ENCODE measurements at places on chromosomes 11 and 22.

DNA sequence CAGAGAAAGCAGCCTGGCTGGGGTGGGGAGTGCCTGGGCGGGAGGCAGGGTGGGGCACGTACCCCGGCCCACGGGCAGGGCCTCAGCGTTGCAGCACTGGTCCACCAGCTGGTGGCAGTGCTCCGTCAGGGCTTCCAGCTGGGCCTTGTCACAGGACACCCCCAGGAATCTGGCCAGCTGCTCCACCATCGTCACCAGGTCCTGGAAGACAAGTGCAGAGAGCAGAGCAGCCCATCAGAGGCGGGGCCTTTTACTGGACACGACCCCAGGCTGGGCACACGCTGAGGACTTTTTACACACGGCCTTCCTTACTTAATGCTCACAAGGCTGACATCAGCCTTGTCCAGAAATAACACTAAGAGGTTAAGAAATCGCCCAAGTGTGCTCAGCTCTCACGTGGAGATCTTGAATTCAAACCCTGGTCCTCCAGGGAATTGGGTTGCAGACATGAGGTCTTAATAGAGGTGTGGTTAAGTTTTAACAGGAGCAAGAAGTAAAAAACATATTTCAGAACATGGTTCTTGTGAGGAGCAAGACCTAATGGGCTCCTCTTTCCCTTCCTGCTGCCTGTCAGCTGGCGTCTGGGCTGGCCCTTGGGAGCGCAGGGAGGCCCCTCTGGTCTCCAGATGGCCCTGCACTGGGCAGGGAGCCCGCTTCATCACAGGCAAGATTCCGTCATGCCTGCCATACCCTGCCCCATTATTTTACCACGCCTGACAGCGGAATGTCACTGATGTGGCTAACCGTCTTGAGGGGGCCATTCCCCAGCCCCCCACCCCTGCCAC, 17.1 kb upstream of the EFCAB6 start:
- DNase-seq = no peak

DNA sequence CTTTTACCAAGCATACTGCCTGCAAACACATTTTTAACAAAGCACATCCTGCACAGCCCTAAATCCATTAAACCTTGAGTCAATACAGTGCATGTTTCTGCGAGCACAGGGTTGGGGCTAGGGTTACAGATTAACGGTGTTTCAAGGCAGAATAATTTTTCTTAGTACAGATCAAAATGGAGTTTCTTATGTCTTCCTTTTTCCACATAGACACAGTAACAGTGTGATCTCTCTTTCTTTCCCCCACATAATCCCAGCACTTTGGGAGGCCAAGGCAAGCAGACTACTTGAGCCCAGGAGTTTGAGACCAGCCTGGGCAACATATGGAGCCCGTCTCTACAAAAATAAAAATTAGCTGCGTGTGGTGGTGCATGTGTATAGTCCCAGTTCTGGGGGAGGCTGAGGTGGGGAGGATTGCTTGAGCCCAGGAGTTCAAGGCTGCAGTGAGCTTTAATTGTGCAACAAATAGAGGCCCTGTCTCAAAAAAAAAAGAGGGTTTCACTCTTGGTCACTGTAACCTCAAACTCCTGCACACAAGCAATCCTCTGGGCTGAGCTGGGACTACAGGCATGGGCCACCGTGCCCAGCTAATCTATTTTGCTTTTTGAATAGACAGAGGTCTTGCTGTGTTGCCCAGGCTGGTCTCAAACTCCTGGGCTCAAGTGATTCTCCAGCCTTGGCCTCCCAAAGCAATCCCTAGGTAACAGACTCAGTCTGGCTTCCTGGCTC, 19.7 kb upstream of the SLC3A2 start:
- DNase-seq = no peak

- DNase-seq = no peak
Observed at GRCh38 chr11:96043291-96043690, 119.4 kb upstream of the MTMR2 start.

DNA sequence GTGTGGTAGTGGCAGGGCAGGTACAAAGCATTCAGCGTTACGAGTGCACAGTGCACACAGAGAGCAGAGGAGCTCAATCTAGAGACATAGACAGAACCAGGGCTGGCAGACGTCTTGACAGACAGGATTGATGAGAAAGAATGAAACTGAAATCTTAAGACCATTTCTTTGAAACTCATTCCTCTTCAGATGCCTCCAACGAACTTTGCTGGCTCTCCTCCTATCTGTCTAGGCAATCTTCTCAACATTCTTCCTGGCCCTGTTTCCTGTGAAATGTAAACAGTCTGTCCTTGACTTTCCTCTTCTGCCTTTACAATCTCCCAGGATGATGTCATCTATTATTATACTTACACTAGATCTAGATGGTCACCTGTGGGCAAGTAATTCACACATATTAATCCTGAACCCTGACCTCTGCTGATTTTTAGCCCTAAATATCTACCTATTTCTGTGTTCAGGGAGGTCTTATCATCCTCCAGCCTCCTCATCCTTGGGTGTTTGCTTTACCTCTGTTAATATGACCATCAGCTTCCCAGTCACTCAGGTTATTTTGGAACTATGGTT, 119.5 kb downstream of the ENTHD1 start:
- no peak for DNase-seq

DNA sequence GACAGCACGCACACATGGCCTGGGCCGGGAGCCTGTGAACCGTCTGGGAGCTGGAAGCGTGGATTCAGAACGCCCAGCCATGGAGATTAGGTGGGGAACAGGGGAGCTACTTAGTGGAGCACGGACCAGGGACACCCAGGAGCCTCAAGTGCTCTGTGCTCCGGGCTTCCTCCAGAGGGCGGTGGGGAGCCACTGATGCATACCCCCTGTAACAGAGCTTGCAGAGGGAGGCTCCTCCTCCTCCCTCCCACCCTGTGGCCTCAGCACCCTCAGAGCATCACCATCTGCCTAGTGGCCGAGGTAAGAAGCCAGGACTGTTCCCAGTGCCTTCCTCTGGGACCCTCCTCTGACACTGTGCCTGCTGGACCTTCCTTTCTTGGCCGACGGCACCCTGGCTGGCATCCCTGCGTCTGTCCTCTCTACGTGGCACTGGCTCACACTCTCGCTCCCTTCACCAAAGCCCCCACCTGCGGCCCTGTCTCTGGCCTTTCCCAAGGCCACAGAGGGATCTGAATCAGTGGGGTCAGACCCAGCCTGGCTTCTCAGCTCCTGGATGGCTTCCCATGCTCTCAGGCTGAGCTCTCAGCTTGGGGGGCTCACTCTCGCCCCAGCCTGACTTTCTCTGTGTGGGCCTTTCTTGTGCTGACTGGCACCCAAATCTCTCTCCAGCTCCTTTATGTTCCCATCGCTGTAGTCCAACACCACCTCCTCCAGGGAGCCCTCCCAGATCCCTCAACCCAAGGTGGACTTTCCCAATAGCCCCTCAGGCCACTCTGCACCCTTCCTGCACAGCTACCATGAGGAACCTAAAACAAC, 780.9 kb downstream of the BRD1 start:
- DNase-seq = peak; percentile 72

DNA sequence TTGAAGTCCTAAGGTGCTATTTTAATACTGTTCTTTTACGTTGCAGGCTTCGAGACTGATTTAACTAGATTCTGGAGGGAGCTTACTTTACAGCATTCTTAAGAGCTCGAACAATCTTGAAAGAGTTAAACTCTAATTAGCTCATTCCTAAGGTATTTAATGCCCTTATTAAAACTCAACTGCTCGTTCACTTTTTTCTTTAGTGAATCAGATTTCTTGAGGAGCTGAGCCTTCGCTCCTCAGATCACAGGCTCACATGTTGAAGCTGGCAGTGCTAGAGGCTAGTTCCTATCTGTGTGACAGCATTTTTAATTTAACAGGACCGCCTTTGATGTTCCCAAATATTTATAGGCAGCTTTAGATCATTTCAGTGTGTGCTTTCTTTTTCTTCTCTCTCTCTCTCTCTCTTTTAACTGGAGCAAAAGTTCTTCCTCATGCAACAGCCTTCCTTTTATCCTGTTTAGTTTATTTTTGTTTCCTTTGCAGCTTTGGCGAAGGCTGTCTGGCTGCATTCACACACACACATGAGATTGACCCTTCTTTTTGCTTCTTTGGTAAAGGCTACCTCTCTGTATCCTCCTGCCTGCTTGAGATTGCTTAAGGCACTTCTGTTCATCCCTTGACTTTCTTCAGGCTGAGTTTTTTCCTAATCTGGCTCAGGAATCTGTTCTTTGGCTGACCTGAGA, 21.0 kb downstream of the ZNRF3 start:
- no peak for DNase-seq

- DNase-seq = no peak
Observed at GRCh38 chr11:18709414-18709813, 10.8 kb downstream of the TMEM86A start.

- no peak for DNase-seq
Observed at GRCh38 chr22:46646531-46647215, 26.5 kb downstream of the GRAMD4 start.

- no peak for DNase-seq
Observed at GRCh38 chr11:68014157-68014946, 4.2 kb downstream of the ALDH3B1 start.

- DNase-seq = no peak
Observed at GRCh38 chr11:105799728-105800462, 190.0 kb downstream of the GRIA4 start.

DNA sequence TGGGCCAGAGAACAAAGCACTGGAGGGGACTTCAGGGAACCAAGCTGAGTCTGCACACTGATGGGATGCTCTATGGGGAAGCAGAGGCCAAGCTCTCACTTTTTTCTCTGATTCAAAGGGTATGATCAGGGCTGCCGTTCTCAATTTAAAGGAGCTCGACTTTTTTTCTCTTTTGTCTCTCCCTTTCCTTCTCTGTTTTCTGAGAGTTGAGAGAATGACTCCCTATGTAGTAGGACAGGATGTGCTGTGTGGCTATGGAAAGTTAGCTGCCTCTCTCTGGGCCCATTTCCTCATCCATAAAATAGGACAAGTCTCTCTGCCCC, 7.9 kb downstream of the ADORA2A start:
- no peak for DNase-seq

- DNase-seq = no peak
Observed at GRCh38 chr11:134734894-134735293, 322.9 kb upstream of the B3GAT1 start.

DNA sequence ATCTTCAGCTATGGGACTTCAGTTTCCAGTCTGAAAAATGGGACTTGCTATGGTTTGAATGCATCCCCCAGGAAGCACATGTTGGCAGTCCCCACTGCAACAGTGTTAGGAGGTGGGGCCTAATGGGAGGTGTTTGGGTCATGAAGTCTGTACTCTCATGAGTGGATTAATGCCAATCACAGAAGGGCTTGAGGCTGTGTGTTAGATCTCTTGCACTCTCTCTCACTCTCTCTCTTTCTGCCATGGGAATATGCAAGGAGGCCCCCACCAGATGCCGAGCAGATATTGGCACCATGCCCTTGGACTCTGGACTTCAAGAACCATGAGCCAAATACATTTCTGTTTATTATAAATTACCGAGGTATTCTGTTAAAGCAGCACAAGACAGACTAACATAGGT, 7.8 kb upstream of the AP1B1 start:
- no peak for DNase-seq

DNA sequence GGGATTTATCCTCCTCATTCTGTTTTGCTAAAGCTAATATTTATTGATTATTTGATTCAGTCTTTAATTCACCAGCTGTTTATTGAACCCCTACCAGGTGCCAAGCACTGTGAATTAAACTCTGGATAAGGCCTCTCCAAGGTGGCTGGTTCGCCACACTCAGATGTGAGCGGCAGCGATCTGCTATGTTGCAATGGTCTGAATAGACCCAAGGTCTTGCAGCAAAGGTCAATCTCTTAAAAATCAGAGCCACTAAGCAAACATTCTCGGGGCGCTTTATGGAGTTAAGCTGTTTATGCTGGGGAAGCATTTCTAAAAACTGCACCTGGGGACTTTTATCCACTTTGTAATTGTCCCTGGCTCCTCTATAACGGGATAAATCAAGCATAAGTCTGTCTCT, 10.5 kb upstream of the TSPAN18 start:
- DNase-seq = no peak

DNA sequence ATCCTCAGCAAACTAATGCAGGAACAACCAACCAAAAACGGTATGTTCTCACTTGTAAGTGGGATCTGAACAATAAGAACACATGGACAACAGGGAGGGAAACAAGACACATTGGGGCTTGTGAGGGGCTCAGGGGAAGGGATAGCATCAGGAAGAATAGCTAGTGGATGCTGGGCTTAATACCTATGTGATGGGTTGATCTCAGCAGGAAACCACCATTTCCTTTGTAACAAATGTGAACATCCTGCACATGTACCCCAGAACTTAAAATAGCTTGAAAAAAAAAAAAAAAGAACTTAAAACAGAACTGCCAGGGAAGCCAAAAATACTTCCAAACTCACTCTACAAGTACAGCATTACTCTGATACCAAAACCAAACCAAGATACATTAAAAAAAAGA, 33.8 kb downstream of the CASP4 start:
- DNase-seq = no peak

GRCh38 chr22:47367993-47368945, 605.8 kb downstream of the TBC1D22A start:
- DNase-seq = no peak

DNA sequence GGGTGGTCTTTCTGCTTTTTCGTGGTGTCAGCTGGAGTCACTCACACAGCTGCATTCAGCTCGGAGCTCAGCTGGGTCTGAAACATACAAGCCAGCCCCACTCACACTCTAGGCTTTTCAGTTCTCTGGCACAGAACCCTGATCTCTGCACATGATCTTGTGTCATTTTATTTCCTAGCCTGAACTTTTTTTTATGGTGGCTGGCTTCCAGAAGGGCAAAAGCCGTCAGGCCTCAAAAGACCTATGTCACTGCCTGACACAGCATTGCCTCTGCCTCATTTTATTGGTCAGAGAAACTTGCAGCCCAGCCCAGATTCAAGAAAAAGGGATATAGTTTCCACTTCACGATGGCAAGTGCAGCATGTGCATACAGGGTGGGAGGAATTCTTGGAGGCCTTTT, 117.8 kb downstream of the NTM start:
- DNase-seq = no peak

DNA sequence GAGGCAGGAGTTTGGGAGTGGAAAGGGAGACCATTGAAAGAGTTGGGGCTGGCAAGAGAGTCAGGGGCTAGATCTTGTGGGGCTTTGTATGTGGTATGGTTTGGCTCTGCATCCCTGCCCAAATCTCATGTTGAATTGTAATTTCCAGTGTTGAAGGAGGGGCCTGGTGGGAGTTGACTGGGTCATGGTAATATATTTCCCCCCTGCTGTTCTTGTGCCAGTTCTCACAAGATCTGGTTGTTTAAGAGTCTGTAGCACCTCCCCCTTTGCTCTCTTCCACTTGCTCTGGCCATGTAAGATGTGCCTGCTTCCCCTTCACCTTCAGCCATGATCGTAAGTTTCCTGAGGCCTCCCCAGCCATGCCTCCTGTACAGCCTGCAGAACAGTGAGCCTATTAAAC, 10.1 kb upstream of the RAB3IL1 start:
- no peak for DNase-seq

DNA sequence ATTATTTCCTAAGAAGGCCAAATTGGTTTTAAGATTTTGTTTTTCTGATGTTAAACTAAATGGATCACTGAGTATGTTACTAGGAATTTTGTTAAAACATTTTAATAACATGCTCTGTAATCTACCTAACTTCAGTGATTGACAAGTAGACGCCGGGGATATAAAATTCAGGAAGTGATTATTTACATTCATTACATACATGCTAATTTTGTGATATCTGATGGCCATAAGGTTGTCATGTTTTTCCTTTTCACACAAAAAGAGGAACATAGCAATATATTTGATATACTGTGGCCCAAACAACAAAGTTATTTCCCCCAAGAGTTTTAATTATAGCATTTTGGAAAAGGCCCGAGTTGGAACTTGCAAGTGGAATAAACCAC, 12.1 kb downstream of the SCUBE1 start:
- no peak for DNase-seq

- no peak for DNase-seq
Observed at GRCh38 chr11:128684549-128685401, 9.1 kb upstream of the FLI1 start.

Data from HAP-1 (cell line).